M059J (cell line): ENCODE measurements at places on chromosomes 7 and 10.

DNA sequence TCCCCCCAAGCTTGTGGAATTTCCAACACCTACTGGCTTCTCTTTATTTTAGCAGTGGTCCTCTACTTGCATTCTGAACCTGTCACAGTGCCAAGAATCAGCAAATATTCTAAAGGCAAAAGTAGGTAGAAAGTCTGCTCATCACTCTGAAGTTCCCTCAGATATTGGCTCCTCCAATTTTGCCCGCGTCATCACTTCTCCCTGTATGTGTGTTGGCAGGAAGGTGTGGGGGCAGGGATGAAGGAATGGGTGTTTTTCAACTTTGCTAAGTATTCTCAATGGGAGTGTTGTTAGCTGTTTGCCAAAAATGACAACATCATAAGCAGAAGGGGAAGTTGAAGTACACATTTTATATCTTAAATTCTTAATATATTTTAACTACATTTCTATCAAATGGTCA lies 226.2 kb downstream of the POLR1F start:
- DNase-seq, result no peak

DNA sequence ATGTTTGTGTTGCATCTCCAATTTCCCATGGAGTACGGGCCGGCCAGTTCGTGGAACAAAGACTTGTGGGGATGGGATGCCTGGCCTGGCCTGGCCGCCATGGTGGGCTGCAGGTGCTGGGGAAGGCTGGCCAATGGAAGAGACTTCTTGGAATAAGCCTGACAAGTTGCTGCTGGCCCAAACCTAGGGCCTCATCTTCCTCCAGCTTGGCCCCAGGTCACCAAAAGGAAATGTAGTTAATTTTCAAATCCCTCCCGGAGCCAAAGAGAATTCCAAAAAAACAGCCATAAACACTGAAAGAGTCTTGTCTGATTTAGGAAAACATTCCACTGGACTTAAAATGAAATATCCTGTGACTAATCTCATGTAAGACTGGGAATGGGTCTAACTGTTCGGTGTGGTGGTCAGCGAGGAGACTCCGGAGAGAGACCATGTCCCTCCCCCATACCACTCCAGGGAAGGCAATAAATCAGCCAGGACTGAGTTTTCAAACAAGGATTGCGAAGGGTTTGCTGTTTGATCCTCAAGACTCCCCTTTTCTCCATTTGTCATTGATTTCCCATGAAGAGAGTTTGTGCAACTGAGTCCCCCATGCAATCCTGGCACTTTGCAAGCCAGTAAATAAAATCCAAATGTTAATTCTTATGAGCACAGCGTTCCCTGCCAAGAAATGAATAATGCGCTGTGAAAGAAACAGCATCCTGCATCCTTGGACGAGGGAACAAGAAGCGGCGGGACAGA lies 128.7 kb upstream of the HABP2 start:
- DNase-seq, result no peak

DNA sequence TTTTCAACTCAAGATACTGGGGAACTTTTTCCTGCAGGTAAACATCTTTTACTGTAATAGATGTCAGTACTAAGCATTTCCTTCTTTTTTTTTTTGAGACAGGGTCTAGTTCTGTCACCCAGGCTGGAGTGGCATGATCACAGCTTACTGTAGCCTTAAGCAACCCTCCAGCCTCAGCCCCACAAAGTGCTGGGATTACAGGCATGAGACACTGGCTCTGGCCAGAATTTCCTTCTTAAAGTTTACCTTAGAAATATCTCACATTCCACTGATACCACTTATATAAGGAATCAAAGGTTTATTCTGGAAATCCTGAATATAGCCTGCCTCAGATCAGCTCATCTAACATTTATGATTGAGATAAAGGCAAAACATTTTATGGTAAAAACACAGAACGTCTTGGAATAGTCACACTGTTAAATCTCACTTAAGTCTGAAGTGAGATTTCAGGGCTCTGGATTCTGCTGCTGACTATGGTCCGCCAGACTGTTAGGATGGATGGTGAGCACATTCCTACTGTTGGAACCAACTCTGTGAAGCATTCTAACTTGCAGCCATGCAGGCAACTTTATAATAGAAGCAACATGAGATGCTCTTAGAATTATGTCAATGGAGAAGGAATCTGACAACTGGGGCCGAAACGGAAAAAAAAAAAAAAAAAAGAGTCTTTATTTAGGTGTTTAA lies 151.9 kb downstream of the ZMYND11 start:
- DNase-seq, result no peak

- DNase-seq, result no peak
Observed at GRCh38 chr7:150357270-150357669, 11.4 kb upstream of the REPIN1 start.

- peak; percentile 15 for DNase-seq
Observed at GRCh38 chr10:85612378-85612775, 754.2 kb downstream of the GRID1 start.

GRCh38 chr7:1026721-1027161 lies 17.6 kb upstream of the GPR146 start:
- no peak for DNase-seq
